Stimulated activated naive B cell treated with anti-CD40 and anti-IgM and Interleukin-4, amounts not matched to agents 10 μg/mL and 1 μg/mL and 100 μg/mL, for 72 hours (primary cell): ENCODE measurements at places on chromosomes 2 and 18.
A peak's percentile ranks its signal among the peaks of the same experiment; 100 is the strongest.

DNA sequence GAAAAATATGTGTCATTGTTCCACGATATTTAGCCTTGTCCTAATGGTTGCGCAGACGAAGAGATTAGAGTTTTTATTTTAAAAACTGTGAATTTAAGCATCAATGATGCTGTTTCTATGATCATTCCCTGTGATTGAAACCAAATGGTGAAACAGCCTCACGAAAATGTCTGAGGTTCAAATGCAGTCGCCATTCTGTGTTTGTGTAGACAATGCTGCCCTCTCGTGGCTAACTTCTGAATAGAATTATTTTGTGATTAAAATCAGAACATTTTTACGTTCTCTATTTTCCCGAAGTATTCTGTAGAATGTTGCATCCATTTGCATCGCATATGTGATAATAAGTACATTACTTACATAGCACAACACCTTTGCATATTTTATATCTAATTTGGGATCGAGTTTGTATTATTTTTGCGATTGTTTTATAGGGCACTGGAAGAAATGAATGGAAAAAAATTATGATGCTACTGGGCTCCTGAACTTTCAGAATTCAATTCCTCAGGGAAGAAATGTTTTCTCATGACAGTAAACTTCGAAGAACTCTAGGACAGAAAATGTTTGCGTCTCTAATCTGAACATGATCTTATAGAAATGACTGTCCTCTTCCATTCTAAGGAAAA is 54.8 kb upstream of the CREB1 start:
- H3K4me1 ChIP-seq: peaks cover 24% of the 10 kb centered on the region
- no peaks in the 10 kb centered on the region for H3K36me3 ChIP-seq
- H3K4me3 ChIP-seq: no peak overlapping the region
- no peak for DNase-seq
- H3K27ac ChIP-seq: no peak overlapping the region

DNA sequence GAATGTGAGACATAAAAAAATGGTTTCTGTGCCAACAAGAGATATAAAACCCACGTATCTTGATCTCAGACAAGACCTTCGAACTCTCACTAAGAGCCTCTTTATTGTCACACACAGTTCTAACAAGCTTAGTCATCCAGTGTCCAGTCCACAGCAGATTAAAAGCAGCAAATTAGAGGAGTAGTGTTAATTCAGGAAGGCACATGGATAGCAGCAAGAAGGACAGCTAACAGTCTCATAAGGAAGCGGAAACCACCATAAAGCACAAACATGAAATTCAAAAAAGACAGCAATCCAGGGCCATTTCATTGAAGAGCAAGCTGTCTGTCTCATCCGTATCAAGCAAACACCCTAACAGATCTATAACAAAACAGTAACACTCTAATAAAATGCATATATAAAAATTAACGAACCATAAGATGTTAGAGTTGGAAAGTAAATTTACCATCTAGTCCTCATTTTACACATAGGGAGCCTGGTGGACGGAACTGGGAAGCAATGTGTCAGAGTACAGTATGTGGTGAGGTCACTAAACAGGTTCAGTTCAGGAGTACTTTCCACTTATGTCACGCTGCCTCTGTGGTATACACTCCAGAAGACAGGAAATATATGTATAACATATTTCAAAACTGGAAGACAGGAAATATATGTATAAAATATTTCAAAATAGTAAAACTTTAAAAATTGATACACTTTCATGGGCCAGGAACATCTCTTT is 18.3 kb downstream of the AAK1 start:
- no peaks in the 10 kb centered on the region for H3K4me1 ChIP-seq
- no peak overlapping the region for H3K27ac ChIP-seq
- no peak overlapping the region for H3K4me3 ChIP-seq
- no peaks in the 10 kb centered on the region for H3K36me3 ChIP-seq
- H3K27me3 ChIP-seq: no peaks in the 10 kb centered on the region
- DNase-seq: no peak

GRCh38 chr18:35239314-35239713 is 1.5 kb upstream of the ZNF397 start:
- peaks cover 18% of the 10 kb centered on the region for H3K4me1 ChIP-seq
- H3K27ac ChIP-seq: no peak overlapping the region
- H3K36me3 ChIP-seq: peaks cover 18% of the 10 kb centered on the region
- DNase-seq: no peak
- no peak overlapping the region for H3K4me3 ChIP-seq

GRCh38 chr2:215653344-215654030 is 217.6 kb upstream of the FN1 start:
- H3K4me3 ChIP-seq: no peak overlapping the region
- H3K36me3 ChIP-seq: no peaks in the 10 kb centered on the region
- peaks cover 6% of the 10 kb centered on the region for H3K27me3 ChIP-seq
- no peak overlapping the region for H3K27ac ChIP-seq

GRCh38 chr2:233977296-233977837 is 60.2 kb downstream of the TRPM8 start:
- H3K27me3 ChIP-seq: peaks cover 46% of the 10 kb centered on the region
- no peaks in the 10 kb centered on the region for H3K36me3 ChIP-seq

DNA sequence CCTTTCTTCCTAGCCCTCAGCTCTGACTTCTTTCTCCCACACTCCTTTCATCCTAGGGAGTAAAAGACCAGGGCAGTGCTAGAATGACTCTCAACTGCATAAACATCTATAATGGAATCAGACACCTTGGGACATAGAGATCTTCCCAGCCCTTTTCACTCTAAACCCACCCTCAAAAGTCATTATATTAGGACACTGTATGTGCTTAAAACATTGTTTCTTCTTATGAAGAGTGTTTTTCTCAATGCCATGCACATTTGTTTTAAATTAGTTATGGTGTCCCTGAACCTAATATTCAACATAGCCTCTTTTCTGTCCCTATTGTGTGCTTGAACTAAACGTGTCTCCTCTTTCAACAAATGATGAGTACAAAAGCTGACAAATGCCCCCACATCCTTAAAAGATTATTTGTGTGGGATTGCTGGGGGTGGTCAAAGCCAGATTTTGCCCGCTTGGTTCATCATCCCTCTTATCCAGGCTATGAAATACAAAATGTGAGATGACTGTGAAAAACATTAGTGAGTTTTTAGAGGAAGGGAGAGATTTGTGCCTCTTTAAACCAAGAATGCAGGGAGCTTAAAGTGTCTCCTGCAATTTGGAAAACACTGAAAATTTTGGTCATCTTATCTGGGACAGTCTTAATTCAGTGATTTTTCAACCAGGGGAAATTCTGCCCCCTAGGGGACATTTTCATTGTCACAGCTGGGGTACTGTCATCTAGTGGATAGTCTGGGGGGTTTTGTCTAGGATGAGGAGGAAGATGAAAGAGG is 29.0 kb downstream of the SERPINB5 start:
- no peak overlapping the region for H3K27ac ChIP-seq
- H3K4me3 ChIP-seq: no peak overlapping the region
- H3K27me3 ChIP-seq: peaks cover 35% of the 10 kb centered on the region
- DNase-seq: peak; percentile 17
- H3K36me3 ChIP-seq: no peaks in the 10 kb centered on the region
- no peaks in the 10 kb centered on the region for H3K4me1 ChIP-seq

DNA sequence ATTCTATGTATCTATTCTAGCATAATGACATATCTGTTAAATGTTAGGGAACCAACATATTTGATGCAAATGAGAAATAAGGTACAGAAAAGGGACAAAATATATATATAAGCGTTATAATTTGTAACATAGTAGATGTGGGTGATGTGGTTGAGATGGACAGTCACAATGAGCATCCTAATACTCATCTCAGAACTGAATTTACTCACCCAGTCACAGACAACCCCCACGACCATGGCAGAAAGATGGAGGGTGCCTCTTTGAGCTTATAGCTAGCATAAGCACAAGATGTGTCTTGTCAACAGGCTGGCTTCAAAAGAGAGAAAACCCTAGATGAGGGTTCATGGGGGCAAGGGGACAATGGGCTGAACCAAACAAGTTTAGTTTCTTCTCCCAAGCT is 9.1 kb upstream of the DSG3 start:
- no peak for DNase-seq
- H3K27me3 ChIP-seq: no peaks in the 10 kb centered on the region
- no peak overlapping the region for H3K27ac ChIP-seq
- H3K36me3 ChIP-seq: no peaks in the 10 kb centered on the region
- no peaks in the 10 kb centered on the region for H3K4me1 ChIP-seq

GRCh38 chr18:9700261-9700796 is 7.8 kb upstream of the RAB31 start:
- no peak overlapping the region for H3K27ac ChIP-seq
- H3K36me3 ChIP-seq: no peaks in the 10 kb centered on the region
- H3K4me3 ChIP-seq: no peak overlapping the region
- H3K27me3 ChIP-seq: peaks cover 12% of the 10 kb centered on the region
- H3K4me1 ChIP-seq: peaks cover 14% of the 10 kb centered on the region

DNA sequence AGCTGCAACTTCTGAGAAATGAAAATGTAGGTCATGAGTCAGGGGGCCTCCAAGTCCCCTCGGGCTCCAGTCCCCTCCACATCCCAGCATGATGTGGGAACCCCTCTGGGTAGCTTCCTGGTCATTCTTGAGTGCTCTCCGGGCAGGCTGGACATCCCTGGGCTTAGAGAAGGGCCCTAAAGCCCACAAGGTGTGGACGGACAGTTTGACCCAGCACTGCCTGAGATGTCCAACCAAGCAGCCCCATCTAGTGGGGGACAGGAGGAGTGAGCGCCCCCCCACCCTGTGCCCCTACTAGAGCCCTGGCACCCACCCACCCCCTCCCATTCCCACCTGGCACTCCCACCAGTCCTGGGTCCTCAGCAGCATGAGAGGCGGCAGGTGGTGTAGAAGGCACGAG is 46.0 kb downstream of the CYP27C1 start:
- no peaks in the 10 kb centered on the region for H3K36me3 ChIP-seq
- DNase-seq: no peak
- H3K27me3 ChIP-seq: peaks cover 10% of the 10 kb centered on the region
- H3K27ac ChIP-seq: no peak overlapping the region
- no peak overlapping the region for H3K4me3 ChIP-seq

DNA sequence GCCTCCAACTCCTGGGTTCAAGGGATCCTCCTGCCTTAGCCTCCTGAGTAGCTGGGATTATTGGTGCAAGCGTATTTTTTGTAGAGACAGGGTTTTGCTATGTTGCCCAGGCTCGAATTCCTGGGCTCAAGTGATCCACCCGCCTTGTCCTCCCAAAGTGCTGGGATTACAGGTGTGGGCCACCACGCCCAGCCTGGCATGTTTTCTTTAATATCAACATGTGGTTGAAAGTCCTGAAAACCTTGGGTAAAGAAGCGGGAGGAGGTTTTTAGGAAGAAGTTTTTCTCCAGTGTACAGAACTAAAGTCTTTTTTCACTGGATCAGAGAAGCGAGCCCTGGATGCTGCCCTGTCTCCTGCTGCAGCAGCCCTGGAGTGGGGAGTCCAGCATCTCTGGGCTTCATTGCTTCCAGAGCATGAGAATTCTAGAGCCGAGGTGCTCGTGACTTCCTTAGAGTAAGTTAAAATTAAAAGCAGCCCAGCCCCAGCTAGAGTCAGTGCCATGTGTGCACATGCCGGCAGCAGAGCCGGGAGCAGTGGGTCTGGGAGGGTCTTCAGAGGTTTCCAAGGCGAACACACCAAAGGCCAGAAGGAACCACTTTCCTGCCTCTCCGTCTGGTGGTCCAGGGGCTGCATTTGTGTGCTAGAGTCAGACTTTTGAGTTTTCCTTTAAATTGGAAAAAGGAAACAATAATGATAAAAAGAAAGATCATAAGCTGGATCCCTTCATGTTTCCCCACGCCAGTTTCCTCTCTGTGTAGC is 31.2 kb downstream of the ITGB1BP1 start:
- H3K36me3 ChIP-seq: peaks cover 3% of the 10 kb centered on the region
- no peaks in the 10 kb centered on the region for H3K4me1 ChIP-seq
- DNase-seq: no peak
- no peak overlapping the region for H3K27ac ChIP-seq

GRCh38 chr2:27724191-27724590 is 47.3 kb upstream of the MRPL33 start:
- no peaks in the 10 kb centered on the region for H3K27me3 ChIP-seq
- H3K27ac ChIP-seq: no peak overlapping the region
- no peaks in the 10 kb centered on the region for H3K36me3 ChIP-seq
- H3K4me1 ChIP-seq: peaks cover 24% of the 10 kb centered on the region

DNA sequence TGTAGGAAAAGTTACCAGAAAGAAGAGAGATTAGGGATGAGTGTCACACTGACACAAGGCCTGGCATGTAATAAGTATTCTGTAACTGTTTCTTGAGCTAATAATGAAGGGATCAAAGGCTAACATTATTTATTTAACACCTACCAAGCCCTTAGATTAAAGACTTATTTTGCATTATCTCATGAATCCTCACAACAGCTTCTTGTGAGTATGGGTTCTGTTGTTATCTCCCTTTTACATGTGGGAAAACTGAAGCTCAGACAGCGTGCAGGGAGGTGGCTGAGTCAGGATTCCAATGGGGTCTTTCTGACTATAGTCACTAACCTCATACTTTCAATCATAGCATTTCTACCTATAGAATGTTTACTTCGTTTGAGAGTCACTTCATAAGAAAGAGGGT is 79.0 kb upstream of the PROKR1 start:
- H3K36me3 ChIP-seq: peaks cover under 1% of the 10 kb centered on the region
- no peak for DNase-seq
- H3K4me3 ChIP-seq: no peak overlapping the region
- H3K4me1 ChIP-seq: no peaks in the 10 kb centered on the region

DNA sequence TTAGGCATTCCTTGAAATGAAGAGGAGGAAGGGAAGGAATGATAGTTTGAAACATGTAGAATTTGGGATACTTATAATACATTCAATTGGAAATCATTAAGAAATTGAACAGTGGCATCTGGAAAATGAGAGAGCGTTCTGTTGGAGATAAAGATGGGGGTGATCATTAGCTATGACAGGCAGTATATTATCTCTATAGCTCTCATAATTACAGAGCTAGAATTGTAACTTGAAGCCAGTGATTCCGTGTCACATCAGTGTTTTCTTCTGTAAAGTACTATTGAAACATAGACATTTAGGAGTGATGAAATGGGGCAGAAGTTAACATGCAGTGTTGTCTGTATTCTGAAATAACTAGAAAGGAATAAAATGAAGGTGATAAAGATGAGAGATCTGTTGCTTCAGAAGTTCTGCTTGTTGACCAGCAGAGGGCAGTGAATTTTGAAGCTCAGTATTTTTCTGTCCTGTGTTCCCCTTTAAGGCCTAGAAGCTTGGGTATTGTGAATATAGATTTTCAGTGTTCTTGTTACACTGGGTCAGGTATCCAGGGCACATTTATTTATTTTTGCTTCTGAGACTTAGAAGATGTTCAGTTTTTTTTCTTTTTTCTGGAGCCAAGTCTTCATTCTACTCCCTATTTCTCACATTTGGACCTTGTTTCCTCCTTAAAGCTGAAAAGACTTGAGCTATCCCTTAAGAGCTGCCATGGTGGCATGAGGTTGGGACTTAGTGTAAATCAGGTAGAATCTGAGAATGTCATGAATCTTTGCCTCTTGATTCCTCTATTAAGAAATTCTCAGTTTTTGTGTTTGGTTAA is 157.4 kb downstream of the TAF4B start:
- H3K4me1 ChIP-seq: peaks cover 9% of the 10 kb centered on the region
- no peak for DNase-seq
- H3K27ac ChIP-seq: no peak overlapping the region
- no peak overlapping the region for H3K4me3 ChIP-seq
- no peaks in the 10 kb centered on the region for H3K27me3 ChIP-seq

DNA sequence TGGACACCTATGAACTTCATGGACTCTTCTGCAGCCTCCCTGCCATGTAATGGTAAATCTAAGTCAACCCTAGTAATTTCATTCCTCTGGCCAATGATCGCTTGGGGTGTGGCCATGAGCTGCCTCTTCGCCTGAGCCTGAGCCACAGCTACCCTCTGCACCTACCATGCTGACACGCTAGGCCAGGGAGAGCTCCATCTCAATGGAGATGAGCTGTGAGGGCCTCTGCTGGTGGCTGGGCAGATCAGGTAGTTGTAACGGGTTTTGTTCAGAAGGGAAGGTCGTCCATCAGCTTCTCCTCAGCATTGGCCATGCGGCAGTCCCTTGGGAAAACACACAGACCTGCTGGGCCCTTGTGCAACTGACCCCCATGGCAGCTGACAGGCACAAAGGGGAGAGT is 24.4 kb downstream of the MPHOSPH10 start:
- peaks cover 12% of the 10 kb centered on the region for H3K27me3 ChIP-seq
- H3K4me1 ChIP-seq: peaks cover 9% of the 10 kb centered on the region
- no peak overlapping the region for H3K4me3 ChIP-seq
